Thoracic aorta (tissue), 2 donors: ENCODE measurements at places on chromosomes 3 and 15.

- no peaks in the 10 kb centered on the region for H3K27me3 ChIP-seq
- no peaks in the 10 kb centered on the region for H3K4me1 ChIP-seq
- no peaks in the 10 kb centered on the region for H3K36me3 ChIP-seq
Observed at GRCh38 chr3:133138017-133138416, 99.8 kb downstream of the TMEM108 start.

DNA sequence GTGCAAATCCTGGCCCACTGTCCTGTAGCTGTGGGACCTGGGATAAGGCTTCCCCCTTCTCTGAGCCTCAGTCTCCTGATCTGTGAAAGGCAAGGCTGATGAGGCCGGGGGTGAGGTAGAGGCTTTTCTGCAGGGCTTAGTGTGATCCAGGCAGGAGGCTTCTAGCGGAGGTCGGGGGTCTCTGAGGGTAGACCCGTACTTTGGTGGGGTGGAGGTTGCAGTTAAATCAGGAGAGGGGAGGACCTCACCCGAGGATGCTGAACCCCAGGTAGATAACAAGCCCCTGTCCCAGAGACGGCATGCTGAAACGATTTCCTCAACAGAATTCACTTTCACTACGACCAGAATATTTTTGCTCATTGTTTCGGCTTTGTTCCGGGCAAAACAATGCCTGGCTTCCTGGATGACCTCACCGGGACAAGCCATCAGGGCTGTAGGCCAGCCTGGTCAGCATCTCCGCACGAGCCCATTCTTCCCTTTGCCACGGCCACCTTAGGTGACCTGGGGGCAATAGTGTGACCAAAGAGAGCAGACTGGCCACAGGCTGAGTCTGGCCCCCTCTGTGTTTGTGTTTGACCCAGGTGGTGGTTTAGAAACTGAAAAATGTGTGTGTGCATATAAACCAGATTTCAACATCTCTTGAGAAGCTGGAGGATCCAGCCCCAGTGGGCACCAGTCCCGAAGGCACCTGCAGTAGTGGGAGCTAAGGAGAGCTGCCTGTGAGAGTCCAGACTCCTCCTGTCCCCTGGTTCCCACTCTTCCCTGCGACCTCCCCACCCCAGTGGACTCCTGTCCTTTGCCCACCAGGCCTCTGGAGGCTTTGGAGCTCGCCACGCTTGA is 33.0 kb downstream of the SLC6A6 start:
- peaks cover 48% of the 10 kb centered on the region for H3K4me1 ChIP-seq
- H3K27ac ChIP-seq: peak overlapping the region; percentile 47
- no peak overlapping the region for H3K4me3 ChIP-seq
- no peaks in the 10 kb centered on the region for H3K27me3 ChIP-seq
- no peak for DNase-seq

DNA sequence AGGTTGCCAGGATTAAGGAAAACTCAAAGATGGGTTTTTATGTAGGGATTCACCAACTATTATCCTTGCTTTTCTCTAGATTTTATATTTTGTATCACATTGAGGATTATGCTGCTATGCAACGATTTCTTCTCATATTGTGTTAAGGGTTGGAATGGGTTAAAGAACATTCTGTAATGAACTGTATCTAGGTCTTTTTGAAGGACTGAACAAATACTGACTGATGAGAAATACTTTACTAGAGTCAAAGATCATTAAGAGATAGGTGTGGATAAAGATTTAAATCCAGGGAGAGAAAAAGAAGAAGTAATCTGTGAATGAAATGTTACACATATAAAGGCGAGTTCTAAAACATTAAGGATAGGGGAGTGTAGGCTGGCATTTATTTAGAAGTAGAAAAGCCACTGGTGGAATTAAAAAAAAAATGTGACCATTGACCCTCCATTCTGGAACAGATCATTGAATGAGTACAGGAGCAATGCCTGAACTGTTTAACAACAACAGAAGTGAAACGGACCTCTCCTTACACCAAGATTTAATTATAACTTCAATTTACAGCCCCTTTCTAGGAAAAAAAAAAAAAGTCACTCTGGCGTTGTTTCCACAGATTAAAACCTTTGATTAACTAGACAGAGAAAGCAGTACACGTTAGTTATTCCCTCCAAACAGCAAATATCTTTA is 39.2 kb downstream of the PROS1 start:
- no peak overlapping the region for H3K4me3 ChIP-seq

DNA sequence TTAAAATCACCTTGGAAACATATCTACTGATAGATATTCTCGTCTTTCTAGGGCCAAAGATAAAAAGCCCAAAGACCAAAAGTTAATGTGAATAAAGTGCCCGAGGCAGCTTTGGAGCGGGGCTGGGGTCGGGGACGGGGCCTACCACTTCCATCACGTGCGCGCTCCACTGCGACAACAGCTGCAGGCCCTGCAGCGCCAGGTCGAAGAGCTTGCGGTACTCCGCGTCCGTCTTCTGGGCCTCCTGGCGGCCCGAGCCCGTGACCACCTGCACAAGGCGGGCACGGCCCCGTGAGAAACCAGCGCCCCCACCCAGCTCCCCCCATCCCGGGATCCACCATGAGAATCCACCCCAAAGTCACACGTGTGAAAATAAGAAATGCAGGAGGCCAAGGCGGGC is 52.4 kb downstream of the CYFIP1 start:
- no peaks in the 10 kb centered on the region for H3K27me3 ChIP-seq
- H3K4me3 ChIP-seq: no peak overlapping the region
- peaks cover 8% of the 10 kb centered on the region for H3K4me1 ChIP-seq
- peaks cover 42% of the 10 kb centered on the region for H3K36me3 ChIP-seq

GRCh38 chr15:49441816-49442215 is 18.8 kb downstream of the FGF7 start:
- no peak overlapping the region for H3K4me3 ChIP-seq
- no peaks in the 10 kb centered on the region for H3K36me3 ChIP-seq
- H3K4me1 ChIP-seq: peaks cover 13% of the 10 kb centered on the region
- DNase-seq: no peak
- no peaks in the 10 kb centered on the region for H3K27me3 ChIP-seq

- no peak overlapping the region for H3K27ac ChIP-seq
- DNase-seq: no peak
- H3K36me3 ChIP-seq: no peaks in the 10 kb centered on the region
- no peaks in the 10 kb centered on the region for H3K27me3 ChIP-seq
- H3K4me1 ChIP-seq: no peaks in the 10 kb centered on the region
Observed at GRCh38 chr3:130378677-130379191, 33.3 kb downstream of the COL6A5 start.

- H3K27ac ChIP-seq: no peak overlapping the region
- no peaks in the 10 kb centered on the region for H3K36me3 ChIP-seq
- no peaks in the 10 kb centered on the region for H3K4me1 ChIP-seq
- DNase-seq: no peak
Observed at GRCh38 chr15:26985050-26985449, 14.1 kb downstream of the GABRG3 start.

GRCh38 chr3:45477041-45477725 is 88.8 kb downstream of the LARS2 start:
- DNase-seq: no peak
- no peak overlapping the region for H3K4me3 ChIP-seq

DNA sequence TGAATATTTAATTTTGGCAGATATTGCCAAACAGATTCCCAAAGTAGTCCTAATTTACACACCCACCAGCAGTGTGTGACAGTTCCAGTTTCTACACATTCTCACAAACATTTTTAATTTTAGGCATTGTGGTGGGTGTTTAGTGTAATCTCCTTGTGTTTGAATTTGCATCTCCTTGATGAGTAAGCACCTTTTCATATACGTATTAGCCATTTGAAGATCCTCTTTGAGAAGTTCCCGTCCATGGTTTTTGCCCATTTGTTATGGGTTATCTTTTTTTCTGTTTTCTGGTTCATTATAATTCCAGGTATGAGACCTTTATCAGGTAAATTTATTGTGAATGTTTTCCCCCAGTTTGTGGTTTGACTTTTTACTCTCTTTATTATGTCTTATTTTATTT is 2.3 kb upstream of the TM4SF19 start:
- no peaks in the 10 kb centered on the region for H3K36me3 ChIP-seq
- H3K4me3 ChIP-seq: no peak overlapping the region
- H3K27me3 ChIP-seq: no peaks in the 10 kb centered on the region
- no peaks in the 10 kb centered on the region for H3K4me1 ChIP-seq

DNA sequence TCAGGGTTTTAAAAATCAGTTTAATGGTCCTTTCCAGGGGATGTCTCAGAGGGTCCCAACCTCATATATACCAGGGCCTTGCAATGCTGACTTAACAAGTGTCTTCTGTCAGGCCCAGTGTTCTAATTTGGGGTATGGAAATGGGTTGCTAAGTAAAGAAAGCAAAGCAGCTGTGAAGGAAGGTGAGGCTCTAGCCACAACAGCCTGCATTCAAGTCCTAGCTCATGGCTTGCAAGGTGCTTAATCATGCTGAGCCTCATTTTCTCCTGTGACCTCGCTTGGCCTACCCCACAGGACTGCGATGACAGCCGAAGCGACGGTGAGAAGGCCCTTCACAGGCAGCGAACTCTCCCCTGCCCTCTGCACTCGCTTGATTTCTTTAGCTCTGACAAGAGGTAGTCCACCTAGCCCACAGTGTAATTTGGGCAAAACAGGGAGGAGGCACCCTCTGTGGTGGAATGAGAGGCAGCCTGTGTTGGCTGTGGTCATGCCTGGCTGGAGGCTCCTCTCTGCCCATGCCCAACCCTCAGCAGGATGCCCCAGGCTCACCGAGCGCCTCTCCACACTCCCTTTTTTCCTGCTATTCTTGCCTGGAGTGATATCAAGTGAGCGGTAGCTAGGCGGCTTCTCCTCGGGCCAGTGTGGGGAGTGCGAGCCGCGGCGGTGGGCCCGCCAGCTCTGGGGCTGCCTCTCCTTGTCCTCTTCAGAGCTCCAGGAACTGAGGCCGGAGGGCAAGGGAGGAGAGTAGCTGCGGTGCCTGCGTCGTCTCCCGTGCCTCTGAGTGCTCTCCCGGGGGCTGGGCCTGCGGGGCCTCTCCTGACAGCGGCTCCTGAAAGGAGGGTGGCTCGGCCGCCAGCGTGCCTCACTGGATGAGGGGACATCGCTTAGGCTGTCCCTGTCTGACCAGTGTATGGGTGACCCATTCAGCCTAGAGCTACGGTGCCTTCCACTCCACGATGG is 29.2 kb downstream of the ILDR1 start:
- no peaks in the 10 kb centered on the region for H3K27me3 ChIP-seq
- no peak overlapping the region for H3K27ac ChIP-seq
- H3K36me3 ChIP-seq: no peaks in the 10 kb centered on the region
- H3K4me1 ChIP-seq: no peaks in the 10 kb centered on the region
- no peak overlapping the region for H3K4me3 ChIP-seq
- no peak for DNase-seq
